ENCODE measurements at places on chromosomes 6 and 20. TPM values are rescaled to one million over a fixed set of nuclear protein-coding genes. Genes with fewer than 3 reads are reported as not detected.

Gene CPNE5
- 0.12 TPM for total RNA-seq

Gene NHSL1
- 24.5 TPM for total RNA-seq

Gene SAPCD1
- 3.9 TPM for total RNA-seq

GRCh38 chr6:44480097-44480541, 92.6 kb downstream of the CDC5L start:
- H3K36me3 ChIP-seq, result no peaks in the 10 kb centered on the region
- no peaks in the 10 kb centered on the region for H3K27me3 ChIP-seq
- H3K4me1 ChIP-seq, result peaks cover 10% of the 10 kb centered on the region
- no peak for DNase-seq

DNA sequence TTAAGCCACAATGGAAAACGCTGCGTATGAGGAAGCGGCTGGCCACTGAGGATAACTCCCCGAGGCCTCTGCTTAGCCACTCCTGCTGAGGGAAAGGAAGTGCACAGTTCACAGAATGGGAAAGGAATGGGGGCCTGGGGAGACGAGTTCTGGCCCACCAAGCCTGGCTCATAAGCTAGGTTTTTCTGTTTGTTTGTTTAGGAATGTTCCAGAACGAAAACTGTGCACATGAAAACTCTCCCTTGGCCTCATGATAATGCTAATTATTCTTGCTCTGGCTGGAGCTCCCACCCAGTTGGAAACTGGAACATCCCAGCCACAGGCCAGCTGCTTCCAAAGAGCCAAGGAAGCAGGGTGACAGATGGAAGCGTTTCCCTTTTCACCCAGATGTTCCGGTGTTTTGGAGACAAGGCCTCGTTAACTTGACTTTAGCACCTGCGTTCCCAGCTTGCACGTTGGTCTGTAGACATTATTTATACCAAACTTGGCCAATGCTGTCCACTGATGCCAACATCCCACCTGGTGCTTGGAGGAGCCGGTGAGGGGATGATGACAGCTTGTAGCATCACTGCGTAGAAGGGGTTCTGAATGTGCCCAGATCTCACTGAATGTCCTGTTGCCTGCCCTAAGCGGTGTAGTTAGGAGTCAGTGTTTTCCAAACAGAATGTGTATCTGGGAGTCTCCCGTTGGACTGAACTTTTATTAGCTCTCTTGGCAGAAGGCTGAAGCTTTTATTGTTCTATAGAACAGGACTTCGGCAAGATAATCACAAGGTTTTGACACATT, 34.5 kb downstream of the APCDD1L start:
- no peak overlapping the region for H3K4me3 ChIP-seq
- H3K4me1 ChIP-seq, result peaks cover 7% of the 10 kb centered on the region
- DNase-seq, result no peak
- H3K27ac ChIP-seq, result no peak overlapping the region
- H3K36me3 ChIP-seq, result peaks cover 9% of the 10 kb centered on the region

- H3K36me3 ChIP-seq, result no peaks in the 10 kb centered on the region
- H3K4me1 ChIP-seq, result peaks cover 16% of the 10 kb centered on the region
- peak; percentile 68 for DNase-seq
- no peak overlapping the region for H3K4me3 ChIP-seq
- H3K27me3 ChIP-seq, result no peaks in the 10 kb centered on the region
- H3K27ac ChIP-seq, result no peak overlapping the region
Observed at GRCh38 chr6:123380257-123380656, 256.5 kb downstream of the TRDN start.

DNA sequence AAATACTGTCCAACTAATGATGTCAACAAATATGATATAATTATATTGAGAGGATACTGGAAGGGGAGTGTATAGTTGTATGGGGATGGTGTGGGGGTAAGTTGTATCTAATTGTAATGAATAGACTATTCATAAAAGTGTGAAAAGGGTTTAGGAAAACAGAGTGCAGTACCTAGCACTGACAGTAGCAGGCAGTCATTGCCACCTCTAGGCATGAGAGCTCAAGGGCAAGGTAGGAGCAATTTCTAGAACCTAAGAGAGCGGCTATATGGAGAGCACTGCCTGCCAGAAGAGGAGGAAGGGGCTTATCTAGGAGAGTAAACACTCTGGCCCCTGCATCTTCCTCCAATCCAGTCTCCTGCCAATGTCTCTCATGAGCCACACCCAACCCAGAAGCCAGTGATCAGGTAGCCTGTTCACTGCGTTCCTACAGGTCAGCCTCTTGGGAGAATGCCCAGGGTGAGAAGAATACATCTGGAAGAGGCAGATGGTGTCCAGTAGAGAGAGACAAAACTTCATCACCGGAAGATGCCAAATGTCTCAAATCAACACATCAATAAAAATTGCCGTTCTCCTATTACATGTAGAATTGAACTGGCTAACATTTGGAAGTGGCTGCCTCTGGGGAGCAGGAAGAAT, 200.0 kb downstream of the LY86 start:
- no peak overlapping the region for H3K4me3 ChIP-seq
- DNase-seq, result peak; percentile 66
- H3K36me3 ChIP-seq, result no peaks in the 10 kb centered on the region
- H3K27me3 ChIP-seq, result no peaks in the 10 kb centered on the region

- H3K36me3 ChIP-seq, result no peaks in the 10 kb centered on the region
- no peak overlapping the region for H3K27ac ChIP-seq
- H3K4me3 ChIP-seq, result no peak overlapping the region
- no peaks in the 10 kb centered on the region for H3K27me3 ChIP-seq
- DNase-seq, result no peak
Observed at GRCh38 chr6:106684011-106684410, 54.6 kb downstream of the QRSL1 start.

GRCh38 chr6:37501632-37502491, 2.2 kb upstream of the CCDC167 start:
- H3K27ac ChIP-seq, result no peak overlapping the region
- no peaks in the 10 kb centered on the region for H3K27me3 ChIP-seq
- no peak for DNase-seq
- no peak overlapping the region for H3K4me3 ChIP-seq
- no peaks in the 10 kb centered on the region for H3K36me3 ChIP-seq

Data from GM23338 (cell line).